HCT116 (cell line): ENCODE measurements at places on chromosomes 4 and X.

DNA sequence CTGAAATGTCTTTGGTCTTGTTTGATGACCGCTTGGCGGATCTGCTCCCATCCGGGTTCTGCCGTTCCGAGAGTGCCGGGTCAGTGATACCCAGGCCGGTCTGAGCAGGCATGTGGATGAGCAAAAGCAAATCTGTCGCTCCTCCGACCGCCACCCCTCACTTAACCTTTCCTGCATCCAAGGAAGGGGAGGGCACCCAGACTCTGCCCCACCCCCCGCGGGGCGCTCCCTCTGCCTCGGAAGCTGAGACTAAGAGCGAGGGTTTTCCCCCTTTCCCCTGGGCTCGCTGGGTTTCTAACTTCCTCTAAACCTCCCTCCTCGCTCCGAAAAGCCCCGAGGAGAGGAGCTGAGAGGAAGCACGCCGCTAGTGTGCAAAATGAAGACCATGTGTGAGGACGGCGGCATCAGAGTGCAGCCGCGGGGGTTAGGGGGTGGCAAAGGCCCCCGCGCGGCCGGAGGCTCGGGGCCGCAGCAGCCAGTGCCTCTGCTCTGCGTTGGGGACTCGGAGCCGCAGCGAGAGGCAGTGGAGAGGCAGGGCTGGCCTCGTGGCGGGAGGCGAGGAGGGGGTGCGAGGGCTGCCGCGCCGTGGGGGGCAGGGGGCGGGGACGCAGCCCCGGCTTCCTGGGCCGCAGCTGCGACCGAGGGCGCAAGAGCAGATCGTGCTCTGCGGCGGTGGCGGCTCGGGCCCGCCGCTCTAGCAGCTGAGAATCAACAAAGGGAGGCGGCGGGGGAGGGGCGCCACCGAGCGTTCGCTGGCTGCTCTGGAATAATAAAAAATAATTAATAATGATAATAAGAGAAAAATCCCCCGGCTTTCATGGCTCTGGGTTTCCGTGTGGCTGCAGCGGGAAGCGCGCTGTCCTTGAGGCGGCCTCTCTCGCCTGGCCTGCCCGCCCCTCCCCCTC is 55.8 kb upstream of the BCOR start:
- DNase-seq = no peak

DNA sequence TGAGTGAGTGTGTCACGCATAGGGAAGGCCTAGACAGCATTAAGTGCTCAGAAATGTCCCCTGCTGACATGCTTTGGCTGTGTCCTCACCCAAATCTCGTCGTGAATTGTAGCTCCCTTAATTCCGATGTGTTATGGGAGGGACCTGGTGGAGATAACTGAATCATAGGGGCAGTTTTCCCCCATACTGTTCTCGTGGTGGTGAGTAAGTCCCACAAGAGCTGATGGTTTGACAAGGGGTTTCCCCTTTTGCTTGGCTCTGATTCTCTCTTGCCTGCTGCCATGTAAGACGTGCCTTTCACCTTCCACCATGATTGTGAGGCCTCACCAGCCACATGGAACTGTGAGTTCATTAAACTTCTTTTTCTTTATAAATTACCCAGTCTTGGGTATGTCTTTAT is 78.0 kb downstream of the NSUN7 start:
- no peak for DNase-seq

DNA sequence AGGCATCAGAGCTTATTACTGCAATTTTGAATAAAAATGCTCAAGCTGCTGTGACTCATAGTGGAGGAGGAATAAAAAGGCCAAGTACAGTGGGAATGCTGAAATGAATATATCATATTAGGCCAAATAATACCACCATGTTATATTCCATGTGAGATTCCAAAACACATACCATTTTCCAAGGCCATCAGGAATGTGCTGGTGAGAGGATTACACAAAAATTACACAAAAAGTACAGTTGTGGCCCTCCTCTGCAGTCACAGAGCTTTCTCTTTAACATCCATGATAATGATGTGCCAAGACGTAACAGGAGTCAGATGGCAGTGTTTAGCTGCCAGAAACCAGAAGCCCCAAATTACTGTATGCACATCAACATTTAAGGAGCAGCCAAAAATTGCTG is 153.5 kb downstream of the PCDH18 start:
- no peak for DNase-seq

DNA sequence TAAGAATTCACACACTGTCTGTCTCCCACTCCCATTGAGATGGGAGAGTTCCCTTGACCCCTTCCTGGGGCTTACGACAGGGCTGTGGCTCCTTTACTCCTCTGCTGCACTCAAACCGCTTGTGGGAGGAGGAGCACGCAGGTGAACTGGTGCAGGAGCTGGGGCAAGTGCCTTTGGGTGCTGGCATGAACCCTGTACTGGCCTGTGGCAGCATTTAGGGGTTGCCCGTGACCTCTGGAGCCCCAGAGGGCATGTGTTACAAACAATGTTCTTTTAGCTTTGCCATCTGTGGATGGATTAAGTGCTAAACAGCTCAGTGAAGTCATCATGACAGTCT is 21.8 kb upstream of the FTHL17 start:
- DNase-seq = no peak

GRCh38 chrX:153397256-153397960 is 3.7 kb downstream of the PNMA6E start:
- DNase-seq = no peak

DNA sequence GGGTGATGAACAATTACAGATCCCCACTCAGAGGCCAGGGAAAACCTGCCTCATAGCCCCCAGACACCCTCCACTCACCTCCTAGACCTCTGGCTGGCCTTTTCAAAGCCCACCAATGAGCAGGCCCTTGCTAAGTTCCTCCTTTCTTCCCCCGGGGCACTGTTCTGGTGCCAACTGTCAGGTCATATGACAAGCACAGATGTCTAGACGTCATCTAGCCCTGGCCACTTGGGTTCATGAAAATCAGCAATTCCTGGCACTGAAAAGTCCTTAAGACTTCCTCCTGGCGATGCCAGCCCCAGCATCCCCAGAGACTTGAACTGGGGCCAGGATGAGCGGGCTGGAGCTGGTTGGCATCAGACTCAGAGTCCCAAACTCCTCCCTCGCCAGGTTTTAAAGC is 115.6 kb upstream of the NALF2 start:
- no peak for DNase-seq
